ENCODE measurements at places on chromosomes 7 and 10. TPM values are rescaled to one million over a fixed set of nuclear protein-coding genes. Genes with fewer than 3 reads are reported as not detected.

GRCh38 chr7:122094549-122094948 lies 49.5 kb downstream of the AASS start:
- H3K27ac ChIP-seq = no peak overlapping the region
- H3K4me3 ChIP-seq = no peak overlapping the region
- H3K4me1 ChIP-seq = no peaks in the 10 kb centered on the region
- DNase-seq = no peak
- peaks cover 11% of the 10 kb centered on the region for H3K36me3 ChIP-seq
- H3K27me3 ChIP-seq = no peaks in the 10 kb centered on the region

- peaks cover 4% of the 10 kb centered on the region for H3K4me1 ChIP-seq
- peaks cover 5% of the 10 kb centered on the region for H3K27me3 ChIP-seq
- no peak overlapping the region for H3K27ac ChIP-seq
- H3K36me3 ChIP-seq = no peaks in the 10 kb centered on the region
- H3K4me3 ChIP-seq = no peak overlapping the region
Observed at GRCh38 chr7:136058546-136058945, 81.4 kb upstream of the MTPN start.

Gene NEUROD6
- total RNA-seq = not detected

- no peaks in the 10 kb centered on the region for H3K27me3 ChIP-seq
- H3K27ac ChIP-seq = peak overlapping the region; percentile 9
- H3K4me1 ChIP-seq = no peaks in the 10 kb centered on the region
- no peak overlapping the region for H3K4me3 ChIP-seq
- DNase-seq = no peak
Observed at GRCh38 chr7:96663457-96663856, 46.2 kb downstream of the SEM1 start.

GRCh38 chr10:28091913-28092312 lies 93.0 kb upstream of the ODAD2 start:
- no peaks in the 10 kb centered on the region for H3K27me3 ChIP-seq
- H3K27ac ChIP-seq = no peak overlapping the region
- peaks cover 7% of the 10 kb centered on the region for H3K4me1 ChIP-seq
- H3K36me3 ChIP-seq = peaks cover 4% of the 10 kb centered on the region
- no peak for DNase-seq
- H3K4me3 ChIP-seq = no peak overlapping the region

DNA sequence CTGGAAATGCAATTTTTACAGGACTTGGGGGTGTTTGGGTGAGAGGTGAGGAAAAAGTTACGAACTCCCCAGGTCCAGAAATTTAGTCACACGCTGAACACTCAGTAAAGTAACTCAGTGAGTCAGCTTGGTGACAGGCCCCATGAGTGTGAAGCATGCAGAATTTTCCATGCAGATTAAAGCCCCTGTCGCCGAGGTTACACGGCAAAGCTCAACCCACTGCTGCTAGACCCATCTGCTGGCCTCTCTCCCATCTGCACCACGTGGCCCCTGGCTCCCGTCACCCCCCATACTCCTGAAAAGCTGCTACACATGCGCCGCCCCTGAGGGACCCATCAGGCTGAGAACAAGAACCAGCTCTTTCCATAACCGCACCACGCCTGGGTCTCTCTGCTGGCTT lies 7.0 kb upstream of the MMP21 start:
- DNase-seq = no peak
- no peaks in the 10 kb centered on the region for H3K27me3 ChIP-seq
- no peak overlapping the region for H3K4me3 ChIP-seq
- peak overlapping the region; percentile 20 for H3K27ac ChIP-seq
- no peaks in the 10 kb centered on the region for H3K36me3 ChIP-seq

GRCh38 chr10:58645416-58646146 lies 132.9 kb downstream of the BICC1 start:
- H3K4me3 ChIP-seq = no peak overlapping the region
- peaks cover 6% of the 10 kb centered on the region for H3K4me1 ChIP-seq
- no peaks in the 10 kb centered on the region for H3K27me3 ChIP-seq
- H3K27ac ChIP-seq = no peak overlapping the region
- DNase-seq = no peak

DNA sequence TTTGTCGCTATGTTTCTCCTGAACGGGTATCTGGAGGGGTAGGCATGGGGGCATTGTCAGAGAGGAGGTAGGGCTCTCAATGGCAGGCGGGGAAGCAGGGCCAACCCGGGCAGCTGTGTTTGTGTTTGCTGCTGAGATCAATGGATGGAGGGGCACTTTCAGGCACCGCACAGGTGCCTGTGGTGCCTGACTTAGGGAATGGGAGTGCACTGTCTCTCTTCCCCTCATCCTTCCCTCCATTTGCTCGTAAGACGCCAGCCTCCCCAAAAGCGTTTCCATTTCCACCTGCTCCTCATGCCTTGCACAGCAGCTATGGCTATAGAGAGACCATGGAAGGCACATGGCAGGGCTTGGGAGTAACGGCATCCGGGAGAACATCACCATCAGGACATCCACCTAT lies 615.9 kb upstream of the FOXK1 start:
- no peak overlapping the region for H3K4me3 ChIP-seq
- H3K36me3 ChIP-seq = peaks cover 3% of the 10 kb centered on the region
- no peaks in the 10 kb centered on the region for H3K27me3 ChIP-seq
- DNase-seq = no peak
- H3K4me1 ChIP-seq = no peaks in the 10 kb centered on the region

Gene PWWP2B
- 14.2 TPM for total RNA-seq

GRCh38 chr7:96789914-96790313 lies 80.3 kb upstream of the SEM1 start:
- no peak overlapping the region for H3K4me3 ChIP-seq
- H3K4me1 ChIP-seq = peaks cover 7% of the 10 kb centered on the region
- H3K27ac ChIP-seq = no peak overlapping the region
- DNase-seq = no peak
- H3K36me3 ChIP-seq = no peaks in the 10 kb centered on the region

Gene SPDYE2
- not detected for total RNA-seq

- peaks cover 2% of the 10 kb centered on the region for H3K27me3 ChIP-seq
- H3K4me3 ChIP-seq = peak overlapping the region; percentile 24
- H3K36me3 ChIP-seq = no peaks in the 10 kb centered on the region
- peak overlapping the region; percentile 85 for H3K27ac ChIP-seq
Observed at GRCh38 chr7:101099969-101100781, 14.9 kb downstream of the TRIM56 start.

DNA sequence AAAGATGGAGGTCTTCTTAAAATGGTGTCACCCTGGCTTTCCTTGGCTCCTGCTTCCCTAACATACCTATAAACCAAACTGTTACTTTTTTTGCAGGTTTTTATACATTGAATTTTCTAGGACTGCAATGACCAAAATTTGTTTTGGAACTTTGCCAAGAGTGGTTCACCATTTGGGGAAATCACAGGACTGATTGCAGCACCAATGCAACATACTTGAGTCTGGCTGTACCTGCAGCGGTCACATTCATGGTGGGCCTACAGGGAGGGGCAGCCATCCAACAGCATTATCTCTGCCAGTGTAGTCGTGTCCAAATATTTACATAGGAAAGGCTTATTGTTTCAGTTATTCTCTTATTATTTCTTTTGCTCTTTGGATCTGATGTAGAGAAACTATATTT lies 69.0 kb downstream of the HACD1 start:
- H3K36me3 ChIP-seq = no peaks in the 10 kb centered on the region
- H3K4me1 ChIP-seq = no peaks in the 10 kb centered on the region
- no peak overlapping the region for H3K27ac ChIP-seq
- DNase-seq = no peak
- no peak overlapping the region for H3K4me3 ChIP-seq
- H3K27me3 ChIP-seq = no peaks in the 10 kb centered on the region

- H3K27me3 ChIP-seq = no peaks in the 10 kb centered on the region
- no peak overlapping the region for H3K27ac ChIP-seq
- no peak for DNase-seq
- no peaks in the 10 kb centered on the region for H3K4me1 ChIP-seq
- no peak overlapping the region for H3K4me3 ChIP-seq
Observed at GRCh38 chr10:110772454-110773025, 99.2 kb upstream of the PDCD4 start.

Gene UCMA
- total RNA-seq = not detected

DNA sequence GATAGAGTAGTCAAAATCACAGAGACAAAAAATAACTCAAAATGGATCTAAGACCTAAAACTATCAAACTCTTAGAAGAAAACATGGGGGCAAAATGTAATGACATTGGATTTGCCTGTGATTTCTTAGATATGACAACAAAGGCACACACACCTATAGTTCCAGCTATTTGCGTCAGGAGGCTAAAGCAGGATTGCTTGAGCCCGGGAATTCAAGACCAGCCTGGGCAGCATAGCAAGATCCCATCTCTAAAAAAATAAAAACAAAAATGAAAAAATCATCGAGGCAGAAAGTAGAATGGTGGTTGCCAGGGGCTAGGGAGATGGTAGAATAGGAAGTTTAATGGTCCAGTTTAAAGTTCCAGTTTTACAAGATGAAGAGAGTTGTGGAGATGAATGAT lies 113.3 kb downstream of the NRF1 start:
- no peaks in the 10 kb centered on the region for H3K4me1 ChIP-seq
- no peak overlapping the region for H3K27ac ChIP-seq
- H3K36me3 ChIP-seq = peaks cover 26% of the 10 kb centered on the region
- no peak overlapping the region for H3K4me3 ChIP-seq
- H3K27me3 ChIP-seq = no peaks in the 10 kb centered on the region
- no peak for DNase-seq

GRCh38 chr7:131454498-131454897 lies 101.9 kb downstream of the PODXL start:
- no peak overlapping the region for H3K4me3 ChIP-seq
- H3K4me1 ChIP-seq = no peaks in the 10 kb centered on the region
- DNase-seq = no peak
- no peaks in the 10 kb centered on the region for H3K27me3 ChIP-seq
- H3K27ac ChIP-seq = no peak overlapping the region
- H3K36me3 ChIP-seq = peaks cover 24% of the 10 kb centered on the region

- DNase-seq = no peak
- no peaks in the 10 kb centered on the region for H3K4me1 ChIP-seq
Observed at GRCh38 chr7:101678658-101679057, 49.6 kb upstream of the MYL10 start.

DNA sequence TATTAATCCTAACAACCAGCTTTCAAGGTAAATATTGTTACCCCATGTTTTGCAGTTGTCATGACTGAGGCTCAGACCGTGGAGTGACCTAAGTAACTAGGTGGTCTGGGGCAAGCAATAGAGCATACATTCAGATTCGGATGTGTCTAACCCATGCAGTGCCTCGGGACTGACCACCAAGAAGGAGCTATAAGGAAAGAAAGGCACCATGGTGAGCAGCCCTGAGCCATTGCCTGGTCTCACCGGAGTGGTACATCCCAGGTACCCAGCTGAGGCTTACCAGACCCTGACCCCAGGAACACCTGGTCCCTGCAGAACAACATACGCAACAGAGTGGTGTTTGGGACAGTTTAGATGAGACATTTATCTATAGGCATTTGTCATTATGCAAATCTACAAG lies 175.5 kb upstream of the ZMIZ1 start:
- H3K27ac ChIP-seq = peak overlapping the region; percentile 87
- H3K4me1 ChIP-seq = peaks cover 4% of the 10 kb centered on the region
- DNase-seq = no peak
- H3K36me3 ChIP-seq = no peaks in the 10 kb centered on the region
- no peak overlapping the region for H3K4me3 ChIP-seq

Gene BICC1
- total RNA-seq = 2.5 TPM

Measured in neural crest cell (in vitro differentiated cells).